ENCODE measurements at places on chromosomes 4 and X.

DNA sequence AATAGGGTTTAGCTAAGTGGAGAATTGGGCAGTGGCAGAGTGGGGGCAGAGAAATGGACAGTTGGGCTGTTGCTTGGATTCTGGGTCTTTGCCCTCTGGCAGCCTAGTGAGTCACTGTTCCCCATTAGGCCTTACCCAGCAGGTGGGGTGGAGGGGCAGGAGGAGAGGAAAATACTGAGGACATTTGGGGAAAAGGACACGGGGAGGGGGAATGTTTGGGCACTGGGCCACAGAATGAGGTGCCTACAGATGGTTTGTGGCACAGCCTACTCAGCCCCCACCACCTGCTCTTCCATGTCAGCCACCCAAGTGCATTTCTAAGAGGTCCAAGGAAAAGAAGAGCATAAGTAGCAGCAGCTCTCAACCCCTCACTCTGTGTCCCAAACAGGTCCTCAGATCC lies 13.0 kb downstream of the SLC16A2 start:
- no peak for DNase-seq

- DNase-seq = no peak
Measured at GRCh38 chrX:11751261-11751660, 6.8 kb upstream of the MSL3 start.

GRCh38 chrX:2507196-2507595 lies 6.4 kb upstream of the DHRSX start:
- DNase-seq = no peak

DNA sequence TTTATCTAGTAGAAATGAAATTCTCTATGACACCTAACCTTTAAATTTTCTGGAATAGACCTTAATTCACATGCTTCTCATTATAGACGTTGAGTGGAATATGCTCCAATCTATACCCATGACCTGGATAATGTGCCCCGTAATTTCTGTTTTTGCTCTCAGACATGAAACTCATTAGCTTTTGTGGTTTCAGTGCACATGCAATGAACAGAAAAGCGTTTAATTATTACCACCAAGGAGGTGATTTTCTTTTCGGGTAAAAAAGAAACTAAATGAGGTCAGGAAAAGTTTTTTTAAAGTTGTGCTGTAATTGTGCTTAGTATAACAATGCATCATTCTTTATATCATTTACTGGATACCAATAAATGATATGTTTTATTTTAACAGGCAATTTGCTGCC lies 1703.9 kb upstream of the TENM3 start:
- no peak for DNase-seq

GRCh38 chr4:101415962-101416361 lies 68.6 kb upstream of the PPP3CA start:
- DNase-seq = no peak

DNA sequence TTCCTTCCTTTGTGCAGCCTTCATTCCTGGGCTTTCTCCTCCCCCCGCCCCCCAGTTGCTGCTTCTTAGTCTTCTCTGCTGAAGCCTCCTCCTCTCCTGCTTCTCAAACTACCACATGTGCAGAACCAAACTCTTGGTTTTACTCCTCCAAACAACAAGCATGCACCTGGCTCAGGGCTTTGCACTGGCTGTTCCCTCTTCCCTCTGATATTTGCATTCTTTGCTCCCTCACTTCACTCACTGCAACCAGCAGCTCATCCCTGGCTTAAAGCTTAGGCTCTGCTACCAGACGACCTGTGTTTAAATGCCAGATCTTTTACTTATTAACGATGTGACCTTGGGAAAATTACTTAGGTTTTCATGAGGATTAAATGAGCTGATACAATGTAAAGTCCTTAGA lies 51.4 kb downstream of the MED28 start:
- no peak for DNase-seq

GRCh38 chr4:17332478-17332877 lies 179.4 kb downstream of the QDPR start:
- DNase-seq = no peak

DNA sequence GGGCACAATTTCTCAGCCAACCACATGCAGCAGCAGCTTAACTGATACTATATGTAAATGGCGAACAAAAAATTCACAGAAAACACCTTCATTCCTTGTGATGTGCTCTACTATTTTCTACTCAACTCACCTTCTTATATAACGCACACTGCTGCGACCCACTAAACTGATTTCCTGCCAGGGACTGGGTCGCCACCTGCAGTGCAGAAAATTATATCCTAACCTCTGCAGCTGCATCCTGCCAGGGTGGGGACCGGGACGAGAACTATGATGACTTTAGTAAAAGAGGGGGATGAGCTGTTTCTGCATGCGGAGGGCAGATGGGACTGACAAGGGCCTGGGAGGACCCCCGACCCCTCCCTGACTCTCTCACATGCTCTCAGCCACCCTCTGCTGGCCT lies 27.4 kb downstream of the ABLIM2 start:
- peak; percentile 35 for DNase-seq

DNA sequence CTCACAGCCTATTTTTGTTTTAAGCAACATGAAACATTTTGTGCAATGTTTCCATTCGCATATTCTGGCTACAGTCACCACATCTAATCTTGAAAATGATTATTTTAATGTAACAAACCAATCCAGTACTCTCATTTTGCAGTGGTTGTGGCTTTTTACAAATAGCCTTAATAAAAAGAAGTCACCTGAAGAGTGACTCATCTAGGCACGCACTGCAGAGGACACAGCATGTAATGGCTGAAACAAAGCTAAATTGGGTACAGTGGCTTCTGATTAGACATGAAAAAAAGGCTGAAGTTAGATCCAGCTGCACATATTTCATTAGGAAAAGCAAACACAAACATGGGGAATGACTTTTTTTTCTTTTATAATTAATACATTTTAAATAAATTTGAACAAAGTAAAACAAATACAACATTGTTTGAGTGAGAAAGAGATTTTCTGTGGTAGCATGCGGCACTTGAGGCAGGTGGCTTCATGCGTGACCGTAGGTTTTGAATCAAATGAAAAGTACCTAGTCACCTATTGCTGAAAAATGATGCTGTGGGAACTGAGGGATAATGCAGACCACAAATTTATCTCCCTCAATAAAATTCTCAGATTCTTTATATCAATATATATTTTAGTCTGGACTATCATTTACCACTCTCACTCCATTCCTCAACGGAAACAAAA lies 240.8 kb upstream of the DDX53 start:
- DNase-seq = no peak

GRCh38 chr4:72564184-72564583 lies 4.8 kb downstream of the ADAMTS3 start:
- no peak for DNase-seq

GRCh38 chr4:141563723-141564122 lies 72.7 kb upstream of the IL15 start:
- no peak for DNase-seq

DNA sequence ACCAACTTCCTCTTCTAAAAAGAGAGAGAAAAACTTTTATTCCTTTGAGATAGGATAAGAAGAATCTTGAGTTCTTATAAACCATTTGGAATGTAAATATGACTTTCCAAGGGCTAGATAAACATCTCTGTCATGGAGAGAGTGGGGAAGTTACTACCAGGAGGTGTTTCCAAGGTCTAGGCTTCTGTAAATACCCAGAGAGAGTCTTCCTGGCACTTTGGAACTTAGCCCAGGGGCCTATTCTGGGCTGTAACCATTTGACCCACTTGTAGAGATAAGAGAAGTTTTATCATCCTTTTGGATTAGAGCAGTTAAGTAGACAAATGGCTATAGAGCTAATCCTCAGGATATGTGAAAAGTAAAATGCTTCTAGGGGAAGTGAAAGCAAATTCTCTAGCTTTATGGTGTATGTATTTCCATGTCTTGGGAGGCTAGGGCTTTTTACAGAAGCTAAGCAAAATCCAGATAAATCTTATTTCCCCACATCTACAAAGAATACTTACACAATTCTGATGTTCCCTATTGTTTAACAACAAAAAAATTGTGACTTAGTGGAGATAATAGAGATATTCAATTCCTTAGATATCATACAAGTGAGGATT lies 51.1 kb downstream of the MCUB start:
- DNase-seq = no peak

- DNase-seq = no peak
Measured at GRCh38 chrX:150503898-150504219, 64.6 kb upstream of the MTM1 start.
